Activated T-cell treated with anti-CD3 and anti-CD28 coated beads, Interleukin-2, amount 50 U/mL, for 72 hours (primary cell): ENCODE measurements at places on chromosomes 7 and 10. TPM values are rescaled to one million over a fixed set of nuclear protein-coding genes. Genes with fewer than 3 reads are reported as not detected.
A peak's percentile ranks its signal among the peaks of the same experiment; 100 is the strongest.

The PLAC9 gene
- total RNA-seq = not detected

- no peak overlapping the region for H3K27ac ChIP-seq
- no peaks in the 10 kb centered on the region for H3K36me3 ChIP-seq
- no peak for DNase-seq
- H3K27me3 ChIP-seq = no peaks in the 10 kb centered on the region
- peaks cover 8% of the 10 kb centered on the region for H3K4me1 ChIP-seq
These were observed 92.2 kb upstream of the LRRC4 start for GRCh38 chr7:128123291-128124037.

- H3K36me3 ChIP-seq = no peaks in the 10 kb centered on the region
- H3K4me1 ChIP-seq = peaks cover 8% of the 10 kb centered on the region
These were observed 8.9 kb downstream of the VSTM4 start for GRCh38 chr10:49106451-49106850.

DNA sequence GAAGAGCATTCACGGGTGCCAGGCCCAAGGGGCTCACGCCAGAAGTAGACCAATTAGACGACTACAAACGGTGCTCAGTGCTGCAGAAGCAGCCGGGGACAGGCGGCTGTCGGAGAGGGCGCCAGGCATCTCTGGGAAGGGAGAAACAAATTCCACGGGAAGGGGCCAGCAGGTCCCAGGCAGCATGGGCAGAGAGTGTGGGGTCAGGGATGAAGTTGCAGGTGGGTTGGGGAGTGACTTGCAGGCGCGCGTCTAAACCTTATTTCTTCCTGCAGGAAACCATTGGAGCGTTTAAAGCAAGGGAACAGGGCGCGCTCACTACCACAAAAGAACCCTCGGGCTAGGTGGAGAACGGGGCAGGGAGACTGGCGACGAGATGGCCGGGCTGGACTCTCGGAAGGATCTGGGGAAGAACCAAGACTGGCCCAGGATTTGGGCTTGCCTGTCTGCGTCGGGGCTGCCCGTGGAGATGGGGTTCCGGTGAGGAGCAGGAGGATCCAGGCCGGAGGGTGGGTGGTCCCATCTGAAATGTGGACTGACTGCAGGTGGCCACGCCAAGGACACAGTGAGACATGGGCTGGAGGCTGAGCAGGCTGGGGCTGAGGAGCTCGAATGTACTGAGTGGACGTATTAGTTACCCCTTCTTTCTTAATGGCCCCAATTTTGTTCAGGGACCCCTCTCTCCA, 116.3 kb upstream of the DIP2C start:
- H3K27me3 ChIP-seq = no peaks in the 10 kb centered on the region
- no peak overlapping the region for H3K4me3 ChIP-seq
- no peak overlapping the region for H3K27ac ChIP-seq
- no peak for DNase-seq
- no peaks in the 10 kb centered on the region for H3K4me1 ChIP-seq

DNA sequence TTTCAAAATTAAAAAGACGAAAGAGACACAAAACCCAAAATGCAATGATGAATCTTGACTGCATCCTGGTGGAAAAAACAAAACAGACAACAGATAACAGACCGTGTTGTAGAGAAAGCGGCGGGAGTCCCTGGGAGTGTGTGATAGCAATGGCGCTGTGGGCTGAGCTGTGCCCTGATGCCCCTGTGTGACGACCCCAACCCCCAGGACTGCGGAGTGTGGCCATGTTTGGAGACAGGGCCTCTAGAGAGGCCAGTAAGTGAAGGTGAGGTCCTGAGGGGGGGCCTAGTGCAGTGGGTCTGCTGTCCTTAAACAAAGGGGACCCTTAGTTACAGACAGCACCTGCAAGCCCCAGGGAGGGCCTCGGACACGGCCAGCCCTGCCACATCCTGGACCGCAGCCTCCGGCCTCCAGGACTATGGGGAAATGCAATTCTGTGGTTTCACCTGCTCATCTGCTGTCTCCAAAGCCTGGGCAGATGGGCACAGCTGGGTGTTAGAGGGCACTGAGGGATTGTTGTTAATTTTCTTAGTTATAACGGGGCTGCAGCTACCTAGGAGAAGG, 277.7 kb downstream of the DNAJB6 start:
- no peaks in the 10 kb centered on the region for H3K36me3 ChIP-seq
- no peak overlapping the region for H3K4me3 ChIP-seq
- no peak for DNase-seq
- H3K4me1 ChIP-seq = peaks cover 17% of the 10 kb centered on the region
- H3K27me3 ChIP-seq = no peaks in the 10 kb centered on the region
- no peak overlapping the region for H3K27ac ChIP-seq

- no peak for DNase-seq
- H3K36me3 ChIP-seq = no peaks in the 10 kb centered on the region
- H3K4me3 ChIP-seq = peak overlapping the region; percentile 74
- peaks cover 10% of the 10 kb centered on the region for H3K4me1 ChIP-seq
These were observed 734 bp downstream of the ABCB4 start for GRCh38 chr7:87474533-87475358.
